ENCODE measurements at places on chromosomes 13 and 19. TPM values are rescaled to one million over a fixed set of nuclear protein-coding genes. Genes with fewer than 3 reads are reported as not detected.

Gene FAM216B
- 0.74 TPM for total RNA-seq

Gene PRSS57
- not detected for total RNA-seq

Gene FPR3
- total RNA-seq, result under 0.01 TPM

Gene TLE2
- 8.6 TPM for total RNA-seq

Gene SSC5D
- total RNA-seq, result 0.25 TPM

Gene C19orf18
- total RNA-seq, result 0.25 TPM

Gene CEACAM19
- total RNA-seq, result 1.7 TPM

Gene NXNL1
- not detected for total RNA-seq

Gene NDFIP2
- total RNA-seq, result 41.6 TPM

Measured in temporal lobe (tissue), 4 donors.